ENCODE measurements at places on chromosomes 2 and 18.

- DNase-seq: no peak
These were observed 270.4 kb upstream of the MC4R start for GRCh38 chr18:60643009-60643408.

- no peak for DNase-seq
These were observed 254.7 kb downstream of the DLGAP1 start for GRCh38 chr18:4200399-4200798.

DNA sequence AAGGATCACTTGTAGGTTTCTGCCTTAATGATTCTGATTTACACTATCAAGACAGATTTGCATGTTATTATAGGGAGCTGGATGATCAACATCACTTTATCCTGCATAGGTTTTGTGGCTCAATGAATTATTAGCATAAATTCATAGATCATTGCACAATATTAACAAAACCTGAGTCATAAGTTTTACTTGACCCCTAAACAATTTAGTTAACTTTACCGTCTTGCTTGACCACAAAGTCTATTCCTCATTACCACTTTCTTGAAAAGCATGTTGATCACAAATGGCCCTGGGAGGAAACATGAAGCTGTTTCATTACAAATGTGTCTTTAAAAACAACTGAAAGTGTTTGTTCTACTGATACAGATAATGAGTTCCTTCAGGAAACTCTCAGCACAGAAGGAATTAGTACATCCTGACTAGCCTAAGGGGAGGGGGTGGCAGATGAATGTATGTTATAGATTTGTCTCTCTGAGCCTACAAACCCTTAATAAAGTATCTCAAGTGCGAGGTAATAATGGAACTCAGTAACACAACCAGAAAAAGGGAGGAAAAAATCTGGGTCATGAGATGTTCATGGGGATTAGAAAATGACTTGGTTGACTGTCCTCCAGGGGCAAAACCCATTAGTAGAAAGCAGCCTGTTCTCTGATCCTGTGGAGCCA is 303.4 kb downstream of the PIK3C3 start:
- no peak for DNase-seq

DNA sequence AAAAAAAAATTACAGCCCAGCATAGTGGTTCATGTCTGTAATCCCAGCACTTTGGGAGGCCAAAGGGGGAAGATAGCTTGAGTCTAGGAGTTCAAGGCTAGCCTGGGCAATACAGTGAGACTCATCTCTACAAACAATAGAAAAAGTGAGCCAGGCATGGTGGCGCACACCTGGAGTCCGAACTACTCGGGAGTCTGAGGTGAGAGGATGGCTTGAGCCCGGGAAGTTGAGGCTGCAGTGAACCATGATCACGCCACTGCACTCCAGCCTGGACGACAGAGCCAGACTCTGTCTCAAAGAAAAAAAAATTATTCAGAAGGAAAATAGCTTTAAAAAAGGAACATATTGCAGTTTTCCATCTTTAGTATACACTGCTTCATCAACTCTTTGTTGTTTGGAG is 47.8 kb downstream of the CYP27C1 start:
- no peak for DNase-seq
